NCI-H69 (cell line): ENCODE measurements at places on chromosomes 4 and X.

DNA sequence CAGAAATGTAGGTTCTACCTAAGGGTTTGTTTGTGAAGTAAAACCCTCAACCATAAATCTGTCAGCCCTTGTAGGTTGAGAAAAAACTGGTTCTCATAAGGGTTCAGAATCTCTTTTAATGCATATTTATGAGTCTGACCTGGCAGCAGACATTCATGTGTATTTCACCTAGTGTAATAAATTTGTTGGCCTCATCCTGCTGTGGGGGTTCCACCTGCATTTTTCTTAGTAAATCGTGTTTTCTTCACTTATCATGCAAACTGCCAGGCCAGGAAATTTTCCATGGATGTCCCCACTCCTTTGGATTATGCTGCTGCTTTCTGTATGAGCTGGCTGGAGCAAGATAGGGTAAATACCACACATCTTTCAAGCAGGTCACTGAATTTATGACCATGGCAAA lies 42.4 kb downstream of the KLHL13 start:
- DNase-seq = peak; percentile 24

DNA sequence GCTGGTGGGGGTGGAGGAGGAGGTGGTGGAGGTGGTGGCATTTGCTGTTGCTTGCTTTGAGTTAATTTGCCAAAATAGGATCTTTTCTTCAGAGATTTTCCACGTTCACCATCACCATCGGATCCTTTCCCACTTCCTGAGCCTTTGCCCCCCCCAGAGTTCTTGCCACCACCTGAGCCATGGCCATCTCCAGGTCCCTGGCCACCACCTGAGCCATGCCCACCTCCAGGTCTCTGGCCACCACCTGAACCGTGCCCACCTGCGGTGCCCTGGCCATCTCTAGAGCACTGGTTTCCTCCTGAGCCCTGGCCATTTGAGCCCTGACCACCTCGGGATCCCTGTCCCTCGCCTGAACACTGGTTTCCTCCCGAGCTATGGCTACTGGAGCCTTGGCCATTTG lies 1.9 kb downstream of the IRS4 start:
- no peak for DNase-seq

GRCh38 chr4:141919649-141920048 lies 283.3 kb downstream of the IL15 start:
- DNase-seq = no peak

DNA sequence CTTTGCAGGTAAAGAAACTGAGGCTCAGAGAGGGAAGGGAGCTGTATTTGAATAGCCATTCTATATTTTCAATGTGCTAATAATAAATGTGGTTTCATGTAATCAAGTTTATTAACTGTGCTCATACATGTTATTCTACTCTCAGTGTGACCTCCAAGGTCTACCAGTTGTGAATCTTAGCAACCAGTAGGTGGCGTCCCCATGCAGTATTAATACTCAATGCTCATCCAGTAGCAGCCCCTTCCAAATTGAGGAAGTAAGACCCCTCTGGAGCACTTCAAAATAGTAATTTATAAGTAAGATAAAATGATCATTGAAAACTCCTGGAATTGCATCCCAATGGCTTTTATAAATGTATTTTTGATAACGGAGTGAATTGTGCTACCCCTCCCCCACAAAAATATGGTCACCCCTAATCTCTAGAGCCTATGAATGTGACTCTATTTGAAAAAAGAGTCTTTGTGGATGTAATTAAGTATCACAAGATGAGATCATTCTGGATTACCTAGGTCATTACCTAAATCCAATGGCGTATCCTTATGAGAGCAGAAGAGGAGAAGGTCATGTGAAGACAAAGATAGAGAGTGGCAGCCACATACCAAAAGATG lies 20.4 kb upstream of the SEPSECS start:
- DNase-seq = peak; percentile 56

- no peak for DNase-seq
Observed at GRCh38 chrX:130057209-130057608, 53.1 kb downstream of the ELF4 start.

DNA sequence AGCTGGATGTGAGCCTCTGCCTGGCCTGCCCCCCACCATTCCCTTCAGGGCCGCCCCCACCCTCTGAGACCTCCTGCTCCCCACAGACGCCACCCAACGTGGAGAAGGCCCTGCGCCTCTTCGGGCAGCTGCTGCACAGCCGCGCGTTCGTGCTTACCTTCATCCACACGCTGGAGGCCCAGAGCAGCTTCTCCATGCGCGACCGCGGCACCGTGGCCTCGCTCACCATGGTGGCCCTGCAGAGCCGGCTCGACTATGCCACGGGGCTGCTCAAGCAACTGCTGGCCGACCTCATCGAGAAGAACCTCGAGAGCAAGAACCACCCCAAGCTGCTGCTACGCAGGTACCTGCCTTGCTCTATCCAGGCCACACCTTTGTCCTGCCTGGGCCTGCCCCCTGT lies 10.1 kb downstream of the PLXNA3 start:
- DNase-seq = no peak

- peak; percentile 44 for DNase-seq
Observed at GRCh38 chr4:1082215-1083182, 30.9 kb downstream of the RNF212 start.
